Epithelial cell of proximal tubule (primary cell): ENCODE measurements at places on chromosomes 12 and 14. TPM values are rescaled to one million over a fixed set of nuclear protein-coding genes. Genes with fewer than 3 reads are reported as not detected.

The CELA1 gene
- not detected in 2 replicates for total RNA-seq

The ADAMTS20 gene
- under 0.01 and 0.06 TPM in 2 replicates for total RNA-seq

The CCDC175 gene
- not detected in 2 replicates for total RNA-seq

- no peak for DNase-seq
Observed at GRCh38 chr14:22515929-22516328, 73.1 kb downstream of the DAD1 start.

The APOF gene
- not detected in 2 replicates for total RNA-seq

The CLEC6A gene
- total RNA-seq, result not detected in 2 replicates

DNA sequence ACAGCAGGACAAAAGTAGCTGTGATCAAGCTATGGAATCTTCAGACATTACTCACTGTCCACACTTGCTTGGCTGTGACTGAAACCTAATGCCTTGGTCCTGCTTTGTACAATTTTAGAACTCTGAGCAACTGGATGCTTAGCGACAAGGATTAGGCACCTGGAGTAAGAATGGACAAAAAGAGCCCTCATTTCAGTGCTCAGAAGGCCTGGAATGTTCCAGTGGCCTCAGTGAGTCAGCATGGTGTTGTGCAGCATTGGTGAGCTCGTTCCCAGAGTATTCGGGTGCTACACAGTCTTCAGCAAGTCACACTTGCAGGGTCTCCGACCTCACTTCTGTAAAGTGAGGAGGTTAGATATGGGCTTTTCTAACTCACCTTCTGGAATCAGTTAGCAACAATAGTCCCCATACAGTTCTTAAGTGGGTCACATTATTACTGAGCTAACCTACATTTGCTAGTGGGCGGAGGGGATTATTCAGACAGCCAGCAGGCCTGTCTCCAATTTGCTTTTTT, 108.0 kb upstream of the MDM1 start:
- DNase-seq, result peak; percentile 56

- no peak for DNase-seq
Observed at GRCh38 chr14:62532181-62532580, 513.1 kb downstream of the KCNH5 start.

DNA sequence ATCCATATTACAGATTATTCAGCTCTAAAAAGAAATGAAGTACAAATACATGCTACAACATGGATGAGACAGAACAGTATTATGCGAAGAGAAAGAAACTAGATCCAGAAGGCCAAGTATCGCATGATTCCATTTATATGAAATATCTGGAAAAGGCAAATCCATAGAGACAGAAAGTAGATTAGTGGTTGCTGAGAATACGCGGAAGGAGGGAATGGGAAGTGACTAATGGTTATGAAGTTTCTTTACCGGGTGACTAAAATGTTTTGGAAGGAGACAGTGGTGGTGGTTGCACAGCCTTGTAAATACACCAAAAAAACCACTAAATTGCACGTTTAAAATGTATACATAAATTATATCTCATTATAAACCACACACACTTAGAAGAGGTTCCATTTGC, 12.5 kb downstream of the PRDM4 start:
- DNase-seq, result no peak

DNA sequence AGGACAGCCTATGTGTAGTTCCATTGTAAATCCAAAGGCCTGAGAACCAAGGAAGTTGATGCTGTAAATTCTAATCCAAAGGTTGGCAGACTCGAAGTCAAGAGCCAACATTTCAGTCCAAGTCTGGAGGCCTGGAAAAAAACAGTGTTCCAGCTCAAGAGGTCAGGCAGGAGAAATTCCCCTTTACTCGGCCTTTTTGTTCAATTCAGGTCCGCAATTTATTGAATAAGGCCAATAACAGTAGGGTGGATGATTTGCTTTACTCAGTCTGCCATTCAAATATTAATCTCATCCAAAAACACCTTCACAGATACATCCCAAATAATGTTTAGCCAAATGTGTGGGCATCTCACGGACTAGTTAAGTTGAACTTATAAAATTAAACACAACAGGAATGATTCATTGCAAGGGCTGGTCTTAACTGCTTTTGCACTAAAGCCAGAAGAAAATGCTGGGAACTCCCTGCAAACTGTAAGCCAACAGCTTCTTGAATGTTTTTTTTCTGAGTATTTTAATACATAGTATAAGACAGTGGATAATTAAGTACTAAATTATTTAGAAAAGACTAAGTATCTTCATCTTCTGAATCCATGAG, 197.4 kb upstream of the GARIN6 start:
- peak; percentile 85 for DNase-seq

- DNase-seq, result no peak
Observed at GRCh38 chr12:17579205-17580026, 510.6 kb downstream of the RERGL start.

The AICDA gene
- not detected in 2 replicates for total RNA-seq

The CKB gene
- total RNA-seq, result 492 and 789 TPM in 2 replicates

The OR4E2 gene
- total RNA-seq, result not detected in 2 replicates
